ENCODE measurements at places on chromosomes 2 and 18.

GRCh38 chr2:15559379-15560139 lies 1.6 kb downstream of the NBAS start:
- DNase-seq, result no peak

GRCh38 chr2:20327370-20327769 lies 23.3 kb downstream of the PUM2 start:
- DNase-seq, result no peak

- peak; percentile 4 for DNase-seq
These were observed 54.4 kb downstream of the MYO7B start for GRCh38 chr2:127589841-127590240.

DNA sequence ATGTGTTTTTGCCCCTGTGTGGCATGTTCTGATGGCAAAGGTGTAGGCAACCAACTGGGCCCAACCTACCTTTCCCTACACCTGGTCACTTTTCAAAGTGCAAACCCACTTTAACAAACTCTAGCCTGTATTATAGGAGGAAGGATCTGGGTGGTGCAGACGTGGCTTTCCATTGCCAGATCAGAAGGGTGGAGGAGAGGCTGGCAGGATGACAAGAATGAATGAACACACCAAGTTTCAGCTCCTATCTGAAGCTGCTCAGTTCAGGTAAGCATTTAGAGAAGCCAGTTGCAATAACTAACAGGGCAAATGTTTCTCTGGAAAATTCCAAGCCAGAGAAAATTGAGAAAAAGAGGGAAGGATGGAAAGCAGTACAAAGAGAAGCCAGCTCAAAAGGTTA lies 707 bp upstream of the SERPINB7 start:
- DNase-seq, result no peak

GRCh38 chr2:73651591-73652230 lies 9.5 kb upstream of the NAT8 start:
- DNase-seq, result no peak

GRCh38 chr2:191264647-191265081 lies 19.5 kb downstream of the MYO1B start:
- no peak for DNase-seq

GRCh38 chr18:48656582-48656981 lies 117.8 kb downstream of the CTIF start:
- DNase-seq, result no peak

Data from stimulated activated naive CD8-positive, alpha-beta T cell treated with anti-CD3 and anti-CD28 coated beads, Interleukin-15, amount 100 ng/mL, for 72 hours (primary cell).